ENCODE measurements at places on chromosomes 4 and X. TPM values are rescaled to one million over a fixed set of nuclear protein-coding genes. Genes with fewer than 3 reads are reported as not detected.

Gene CHIC1
- 12.3 TPM for total RNA-seq

Gene NEIL3
- total RNA-seq, result 7.4 TPM

Gene VCX3A
- not detected for total RNA-seq

Gene TMEM150C
- total RNA-seq, result 7.1 TPM

Gene CLDN22
- total RNA-seq, result not detected

Gene FAM13A
- 18.6 TPM for total RNA-seq

Gene FREM3
- total RNA-seq, result not detected

GRCh38 chr4:88159229-88159725 lies 838 bp upstream of the ABCG2 start:
- DNase-seq, result peak; percentile 61

GRCh38 chrX:45070116-45071007 lies 130.3 kb downstream of the DIPK2B start:
- peak; percentile 21 for DNase-seq

- peak; percentile 78 for DNase-seq
Measured at GRCh38 chr4:38313999-38314561, 349.9 kb upstream of the KLF3 start.

- peak; percentile 80 for DNase-seq
Measured at GRCh38 chrX:51641421-51642021, 22.8 kb upstream of the CENPVL3 start.

- DNase-seq, result no peak
Measured at GRCh38 chr4:27442146-27442545, 581.5 kb downstream of the STIM2 start.

DNA sequence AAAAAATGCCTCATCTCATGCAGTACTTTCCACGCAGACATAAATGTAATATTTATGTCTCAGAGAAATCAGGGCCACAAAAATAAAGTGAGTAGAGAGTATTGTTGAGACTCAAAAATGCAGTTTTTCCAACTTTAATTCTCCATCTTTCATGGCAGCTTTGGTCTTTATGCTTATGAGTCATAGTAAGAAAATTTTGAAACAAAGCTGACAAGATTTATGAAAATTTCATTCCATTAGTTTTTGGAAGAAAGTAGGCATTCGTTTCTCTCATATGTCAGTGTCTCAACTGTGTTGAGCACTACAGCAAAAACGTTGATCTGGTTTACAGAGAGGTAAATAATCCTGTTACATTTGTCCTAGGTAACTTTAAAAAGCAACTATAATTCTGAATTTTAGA lies 656.8 kb downstream of the IQCM start:
- no peak for DNase-seq

GRCh38 chrX:122475306-122475705 lies 708.8 kb upstream of the GRIA3 start:
- no peak for DNase-seq

- peak; percentile 88 for DNase-seq
Measured at GRCh38 chr4:138609943-138610350, 367.8 kb upstream of the SLC7A11 start.
